Activated T-helper 1 cell treated with anti-CD3 and anti-CD28 coated beads, Interleukin-2, amount 50 U/mL, for 16 hours (primary cell): ENCODE measurements at places on chromosomes 5 and 9.

GRCh38 chr5:158843305-158843704, 256.4 kb downstream of the EBF1 start:
- no peak for DNase-seq

- no peak for DNase-seq
Measured at GRCh38 chr5:125315306-125315705, 568.9 kb upstream of the ZNF608 start.

GRCh38 chr5:10604975-10605374, 41.1 kb downstream of the ANKRD33B start:
- no peak for DNase-seq

GRCh38 chr5:108260117-108260857, 121.6 kb downstream of the FBXL17 start:
- peak; percentile 29 for DNase-seq

- DNase-seq: no peak
Measured at GRCh38 chr9:22005702-22006606, 3.2 kb downstream of the CDKN2B start.

GRCh38 chr5:178223196-178223773, 9.3 kb downstream of the PHYKPL start:
- no peak for DNase-seq

GRCh38 chr9:136265561-136266355, 20.1 kb upstream of the QSOX2 start:
- DNase-seq: no peak

DNA sequence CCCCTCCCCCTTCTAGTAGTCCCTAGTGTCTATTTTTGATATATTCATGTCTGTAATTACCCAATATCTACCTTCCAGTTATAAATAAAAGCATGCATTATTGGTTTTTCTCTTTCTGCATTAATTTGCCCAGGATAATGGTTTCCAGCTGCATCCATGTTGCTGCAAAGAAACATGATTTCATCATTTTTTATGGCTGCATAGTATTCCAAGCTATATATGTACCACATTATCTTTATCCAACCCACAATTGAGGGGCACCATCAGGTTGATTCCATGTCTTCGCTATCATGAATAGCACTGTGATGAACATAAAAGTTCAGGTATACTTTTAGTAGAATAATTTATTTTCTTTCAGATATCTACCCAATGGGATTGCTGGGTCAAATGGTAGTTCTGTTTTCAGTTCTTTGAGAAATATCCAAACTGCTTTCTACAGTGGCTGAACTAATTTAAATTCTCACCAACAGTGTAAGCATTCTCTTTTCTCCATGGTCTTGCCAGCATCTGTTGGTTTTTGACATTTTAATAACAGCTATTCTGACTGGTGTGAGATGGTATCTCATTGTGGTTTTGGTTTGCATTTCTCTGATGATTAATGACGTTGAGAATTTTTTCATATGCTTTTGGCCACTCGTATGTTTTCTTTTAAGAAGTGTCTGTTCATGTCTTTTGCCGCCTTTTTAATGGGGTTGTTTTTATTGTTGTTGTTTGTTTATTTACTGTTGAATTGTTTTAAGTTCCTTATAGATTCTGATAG, 746.1 kb upstream of the MEF2C start:
- DNase-seq: no peak

DNA sequence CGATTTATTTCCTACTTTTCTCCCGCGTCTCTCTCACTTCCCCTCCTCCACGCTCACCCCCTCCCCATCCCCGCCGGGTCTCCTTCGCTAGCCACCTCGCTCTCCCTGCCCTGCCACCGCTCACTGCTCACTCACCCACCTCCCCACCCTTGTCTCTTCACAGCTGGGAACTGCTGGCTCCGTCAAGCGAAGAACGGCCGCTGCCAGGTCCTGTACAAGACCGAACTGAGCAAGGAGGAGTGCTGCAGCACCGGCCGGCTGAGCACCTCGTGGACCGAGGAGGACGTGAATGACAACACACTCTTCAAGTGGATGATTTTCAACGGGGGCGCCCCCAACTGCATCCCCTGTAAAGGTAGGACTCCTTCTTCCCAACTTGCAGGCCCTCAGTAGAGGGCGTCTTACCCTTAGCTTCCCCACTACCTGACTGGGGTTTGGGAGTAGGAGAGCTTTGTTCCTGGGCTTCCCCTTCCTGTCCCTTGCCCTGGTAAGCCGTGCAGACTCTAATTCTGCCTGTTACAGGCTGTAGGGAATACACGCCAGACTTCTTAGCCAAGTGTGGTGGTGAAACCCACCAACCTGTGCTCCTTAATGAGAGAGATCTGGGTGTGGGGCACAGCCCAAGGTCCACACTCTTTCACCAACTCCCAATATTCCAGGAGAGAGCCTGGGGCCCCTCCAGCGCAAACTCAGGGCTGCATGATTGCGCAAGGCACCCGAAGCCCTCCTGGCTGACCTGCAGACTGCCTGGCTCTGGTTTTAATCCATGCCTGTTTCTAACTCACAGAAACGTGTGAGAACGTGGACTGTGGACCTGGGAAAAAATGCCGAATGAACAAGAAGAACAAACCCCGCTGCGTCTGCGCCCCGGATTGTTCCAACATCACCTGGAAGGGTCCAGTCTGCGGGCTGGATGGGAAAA, 2.5 kb downstream of the FST start:
- DNase-seq: no peak

GRCh38 chr5:55440188-55440646, 94.5 kb downstream of the PLPP1 start:
- no peak for DNase-seq

DNA sequence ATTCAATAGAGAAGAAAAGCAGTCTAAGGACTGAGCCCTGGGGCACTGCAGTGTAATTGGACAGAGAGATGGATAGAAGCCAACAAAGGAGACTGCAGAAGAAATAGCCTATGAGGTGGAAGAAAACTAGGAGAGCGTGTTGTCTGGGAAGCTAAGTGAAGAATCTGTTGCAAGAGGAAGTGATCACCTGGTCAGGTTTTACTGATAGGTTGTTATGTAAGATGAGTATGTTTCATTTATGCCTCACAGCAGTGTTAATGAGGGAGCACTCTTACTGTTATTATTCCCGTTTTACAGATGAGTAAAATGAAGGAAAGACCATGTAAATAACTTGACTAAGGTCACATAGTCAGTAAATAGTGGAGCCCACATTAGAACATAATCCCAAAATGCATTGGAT, 80.0 kb upstream of the GRHPR start:
- no peak for DNase-seq

- no peak for DNase-seq
Measured at GRCh38 chr5:56307714-56308333, 74.7 kb upstream of the ANKRD55 start.

DNA sequence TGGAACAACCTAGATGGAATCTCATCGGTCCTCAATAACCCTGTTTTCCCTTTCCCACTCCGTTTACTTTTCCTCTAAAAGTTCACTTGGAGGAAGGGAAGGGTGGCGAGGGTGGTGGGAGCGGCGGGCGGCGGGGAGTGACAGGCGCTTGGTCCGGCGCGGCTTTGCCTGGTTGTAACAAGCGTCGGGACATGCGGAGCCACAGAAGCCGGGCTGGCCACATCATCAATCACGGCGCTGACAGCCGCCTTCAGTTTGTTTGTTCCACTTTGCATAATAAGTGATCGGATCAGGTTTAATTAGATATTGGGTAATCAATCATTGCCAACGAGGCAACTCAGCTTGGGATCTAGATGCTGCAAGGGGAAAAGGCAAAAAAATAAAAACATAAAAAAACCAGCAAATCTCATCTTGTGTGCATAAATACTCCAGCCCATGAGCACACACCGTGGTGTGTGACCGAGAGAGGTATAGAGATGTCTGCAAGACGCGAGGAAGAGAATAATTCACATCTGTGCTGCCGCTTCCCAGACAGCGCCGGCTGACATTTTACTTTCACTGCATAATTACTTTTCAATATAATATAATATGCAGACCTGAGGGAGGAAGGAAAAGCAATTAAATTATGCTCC, 396.2 kb upstream of the IRX4 start:
- DNase-seq: no peak

DNA sequence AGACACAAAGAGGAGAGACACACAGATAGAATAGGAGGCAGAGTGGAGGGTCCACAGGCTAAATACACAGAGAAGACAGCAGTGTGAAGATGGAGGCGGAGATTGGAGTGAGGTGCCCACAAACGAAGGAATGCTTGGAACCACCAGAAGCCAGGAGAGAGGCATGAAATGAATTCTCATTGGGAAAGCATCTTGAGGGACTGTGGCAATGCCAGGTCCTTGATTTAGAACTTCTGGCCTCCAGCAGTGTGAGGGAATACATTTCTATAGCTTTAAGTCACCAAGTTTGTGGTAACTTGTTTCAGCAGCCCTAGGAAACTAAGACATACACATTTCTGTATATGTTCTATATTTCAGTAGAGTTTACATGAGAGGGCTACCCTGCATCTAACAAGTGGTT, 396.6 kb upstream of the ZNF608 start:
- DNase-seq: no peak

GRCh38 chr9:92119586-92119985, 4.4 kb upstream of the SPTLC1 start:
- DNase-seq: no peak

GRCh38 chr9:74824654-74825053, 63.1 kb downstream of the TRPM6 start:
- no peak for DNase-seq

DNA sequence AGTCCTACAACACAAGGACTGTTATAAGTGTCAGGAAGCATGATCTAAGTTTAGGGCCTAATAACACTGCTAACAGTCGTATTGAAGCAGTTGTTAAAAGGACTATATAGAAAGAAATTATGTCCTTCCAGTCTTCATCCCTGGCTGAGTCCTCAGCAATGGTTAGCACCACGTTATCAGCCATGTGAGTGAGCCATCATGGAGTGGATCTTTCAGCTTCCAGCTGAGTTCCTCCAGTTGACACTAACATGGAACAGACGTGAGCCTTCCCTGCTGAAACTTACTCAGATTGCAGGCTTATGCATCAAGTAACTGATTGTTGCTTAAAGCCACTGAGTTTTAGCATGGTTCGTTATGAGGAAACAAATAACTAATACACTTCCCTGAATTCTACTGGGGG, 21.5 kb upstream of the GPBP1 start:
- no peak for DNase-seq

- no peak for DNase-seq
Measured at GRCh38 chr5:138603249-138603920, 28.2 kb upstream of the HSPA9 start.

GRCh38 chr5:93782978-93783377, 41.6 kb upstream of the POU5F2 start:
- DNase-seq: no peak

DNA sequence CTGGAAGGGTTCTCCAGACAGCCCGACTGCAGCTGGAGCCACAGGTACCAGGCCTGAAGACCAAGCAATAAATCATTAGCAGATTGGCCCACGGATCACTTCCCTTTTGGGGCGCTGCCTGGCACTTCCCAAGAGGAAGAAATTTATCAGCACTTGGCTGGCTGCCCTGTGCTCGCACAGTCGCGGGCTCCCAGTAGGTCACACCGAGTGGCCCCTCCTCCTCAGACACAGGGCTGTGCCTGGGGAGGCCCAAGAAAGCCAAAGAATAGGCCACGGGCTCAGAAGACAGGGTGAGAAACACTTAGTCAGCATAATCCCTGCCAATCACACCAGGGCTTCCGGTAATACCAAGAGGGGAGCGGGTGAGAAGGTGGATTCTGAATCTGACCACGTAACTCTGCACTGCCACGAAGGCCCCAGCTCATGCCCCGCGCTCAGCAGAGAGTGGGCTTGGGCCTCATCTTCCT, 115.7 kb upstream of the MSX2 start:
- no peak for DNase-seq

GRCh38 chr9:86908261-86908660, 39.0 kb downstream of the GAS1 start:
- no peak for DNase-seq

DNA sequence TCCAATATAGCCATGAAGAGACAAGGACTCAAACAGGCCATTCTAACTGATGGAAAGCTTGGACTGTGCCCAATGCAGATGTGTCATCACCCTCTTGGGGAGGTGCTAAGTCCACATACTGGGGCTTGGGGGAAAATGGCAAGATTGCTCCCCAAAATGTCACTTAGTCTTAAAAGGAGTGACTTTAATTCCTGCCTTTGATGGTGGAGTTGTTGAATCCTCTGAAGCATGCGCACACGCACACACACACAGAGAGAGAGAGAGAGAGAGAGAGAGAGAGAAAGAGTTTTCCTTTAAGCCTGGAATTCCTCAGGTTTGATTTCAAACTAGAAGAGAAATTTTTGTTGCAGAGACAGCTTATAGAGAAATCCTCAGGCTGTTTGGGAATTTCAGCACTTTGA, 161.9 kb upstream of the GAS1 start:
- DNase-seq: no peak

DNA sequence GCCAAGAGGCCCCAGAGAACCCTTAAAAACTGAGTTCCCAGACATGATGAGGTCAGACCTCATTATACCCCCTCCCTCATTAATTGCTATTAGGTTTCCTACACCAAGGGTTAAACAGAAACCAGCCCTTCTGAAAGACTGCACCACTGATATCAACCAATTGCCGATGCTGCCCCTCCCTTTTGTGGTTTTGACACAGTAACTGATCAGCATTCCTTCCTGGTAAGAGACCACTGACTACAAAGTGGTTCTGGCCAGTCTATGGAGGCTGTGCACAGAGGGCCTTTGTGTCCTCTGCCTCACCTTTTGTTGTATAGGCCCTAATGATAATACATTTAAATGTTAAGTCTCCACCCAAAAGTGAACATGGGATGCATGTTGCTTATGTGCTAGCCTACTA, 201.5 kb downstream of the FRMD3 start:
- DNase-seq: no peak

GRCh38 chr9:126763130-126763764, 41.6 kb upstream of the ZBTB43 start:
- DNase-seq: no peak

GRCh38 chr9:107226421-107226820, 56.7 kb upstream of the RAD23B start:
- DNase-seq: no peak

DNA sequence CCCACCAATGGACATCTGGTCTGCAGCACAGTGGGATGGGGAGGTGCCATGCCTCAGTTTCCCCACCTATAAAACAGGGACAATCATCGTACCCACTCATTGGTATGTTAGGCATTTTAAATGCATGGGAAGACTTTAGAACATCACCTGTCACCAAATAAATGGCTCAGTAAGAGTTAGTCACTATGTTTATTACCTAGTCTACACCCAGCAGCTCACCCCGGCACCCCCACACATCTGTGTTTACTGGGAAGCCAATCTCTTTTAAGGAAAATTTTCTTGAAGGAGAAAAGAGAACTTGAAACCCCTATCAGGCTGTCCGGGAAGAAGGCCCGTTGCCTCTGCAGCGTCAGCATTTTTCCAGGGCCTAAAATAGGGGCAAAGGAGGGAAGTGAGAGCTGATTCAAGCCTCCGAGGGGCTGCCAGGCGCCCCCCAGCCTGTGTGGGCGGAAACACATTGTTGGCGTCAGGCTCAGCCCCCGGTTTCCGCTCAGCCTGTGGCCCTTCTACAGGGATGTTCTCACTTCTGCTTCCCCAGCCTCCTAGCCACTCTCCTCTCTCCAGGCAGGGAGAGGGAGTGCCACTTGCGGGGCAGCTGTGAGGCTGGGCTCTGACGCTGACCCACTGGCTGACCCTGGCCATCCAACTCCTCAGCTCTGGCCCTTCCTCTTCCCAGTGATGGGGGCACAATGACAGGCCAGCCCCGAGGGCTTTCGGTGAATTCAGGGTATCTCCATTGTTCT, 4.6 kb downstream of the CSF1R start:
- no peak for DNase-seq

- no peak for DNase-seq
Measured at GRCh38 chr9:99303177-99303576, 81.1 kb downstream of the SEC61B start.

- no peak for DNase-seq
Measured at GRCh38 chr9:9392755-9393154, 1220.0 kb downstream of the PTPRD start.

- DNase-seq: no peak
Measured at GRCh38 chr9:104838958-104839357, 75.0 kb downstream of the NIPSNAP3B start.
